Panc1 (cell line): ENCODE measurements at places on chromosomes 16 and 17. TPM values are rescaled to one million over a fixed set of nuclear protein-coding genes. Genes with fewer than 3 reads are reported as not detected.

Gene RNF167
- 95.8 TPM for total RNA-seq

DNA sequence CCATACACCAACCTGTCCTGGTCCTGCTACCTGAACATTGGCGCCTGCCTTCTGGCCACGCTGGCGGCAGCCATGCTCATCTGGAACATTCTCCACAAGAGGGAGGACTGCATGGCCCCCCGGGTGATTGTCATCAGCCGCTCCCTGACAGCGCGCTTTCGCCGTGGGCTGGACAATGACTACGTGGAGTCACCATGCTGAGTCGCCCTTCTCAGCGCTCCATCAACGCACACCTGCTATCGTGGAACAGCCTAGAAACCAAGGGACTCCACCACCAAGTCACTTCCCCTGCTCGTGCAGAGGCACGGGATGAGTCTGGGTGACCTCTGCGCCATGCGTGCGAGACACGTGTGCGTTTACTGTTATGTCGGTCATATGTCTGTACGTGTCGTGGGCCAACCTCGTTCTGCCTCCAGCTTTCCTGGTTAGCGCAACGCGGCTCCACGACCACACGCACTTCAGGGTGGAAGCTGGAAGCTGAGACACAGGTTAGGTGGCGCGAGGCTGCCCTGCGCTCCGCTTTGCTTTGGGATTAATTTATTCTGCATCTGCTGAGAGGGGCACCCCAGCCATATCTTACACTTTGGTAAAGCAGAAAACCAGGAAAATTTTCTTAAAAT, 21.5 kb downstream of the TMEM204 start:
- H3K27ac ChIP-seq, result no peak overlapping the region
- H3K4me3 ChIP-seq, result no peak overlapping the region
- no peaks in the 10 kb centered on the region for H3K27me3 ChIP-seq
- H3K4me1 ChIP-seq, result no peaks in the 10 kb centered on the region
- no peak for DNase-seq

Gene ENO3
- total RNA-seq, result 23.4 TPM

DNA sequence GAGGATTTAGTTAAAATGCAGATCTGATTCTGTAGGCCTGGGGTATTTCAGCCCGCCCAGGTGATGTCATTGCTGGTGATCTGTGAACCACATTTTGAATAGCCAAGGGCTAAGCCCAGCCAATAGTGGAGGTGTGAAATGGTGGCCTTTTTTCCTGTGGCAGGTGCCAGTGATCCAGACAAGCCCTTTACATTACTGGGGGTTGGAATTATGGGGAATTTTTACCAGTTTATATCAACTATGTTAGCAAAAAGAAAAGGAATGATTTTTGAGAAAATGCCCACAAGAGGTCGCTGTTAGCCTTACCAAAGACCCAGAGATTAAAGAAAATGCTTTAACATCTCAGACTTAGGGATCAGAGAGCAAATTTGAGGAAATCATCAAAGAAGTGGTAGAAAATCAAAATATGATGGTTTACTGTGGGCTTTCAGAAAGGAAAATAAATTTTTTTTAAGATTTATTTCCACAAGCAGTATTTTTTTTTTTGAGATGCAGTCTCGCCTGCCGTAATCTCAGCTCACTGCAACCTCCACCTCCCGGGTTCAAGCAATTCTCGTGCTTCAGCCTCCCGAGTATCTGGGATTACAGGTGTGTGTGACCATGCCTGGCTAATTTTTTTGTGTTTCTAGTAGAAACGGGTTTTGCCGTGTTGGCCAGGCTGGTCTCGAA, 3.9 kb downstream of the VPS35L start:
- peak; percentile 32 for DNase-seq
- H3K27me3 ChIP-seq, result no peaks in the 10 kb centered on the region
- H3K27ac ChIP-seq, result no peak overlapping the region
- peaks cover 10% of the 10 kb centered on the region for H3K4me1 ChIP-seq
- H3K4me3 ChIP-seq, result no peak overlapping the region
- H3K36me3 ChIP-seq, result no peaks in the 10 kb centered on the region

Gene ALDH3A1
- total RNA-seq, result 0.21 TPM

DNA sequence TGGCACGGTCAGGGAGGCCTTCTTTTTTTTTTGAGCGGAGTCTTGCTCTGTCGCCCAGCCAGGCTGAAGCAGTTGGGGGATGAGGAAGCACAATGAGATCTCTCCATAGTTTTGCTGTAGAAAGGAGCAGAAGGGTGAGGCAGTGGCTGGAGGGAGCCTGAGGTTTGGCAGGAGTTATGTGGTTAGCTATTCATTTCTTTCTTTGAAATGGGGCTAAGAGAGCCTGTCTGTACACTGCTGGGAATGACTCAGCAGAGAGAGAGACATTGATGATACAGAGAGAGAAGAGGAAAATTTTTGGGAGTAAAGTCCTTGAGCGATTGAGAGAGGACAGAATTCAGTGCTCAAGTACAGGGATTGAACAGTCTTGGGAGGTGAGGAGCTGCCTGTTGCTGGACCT, 22.1 kb downstream of the NOS2 start:
- H3K4me3 ChIP-seq, result no peak overlapping the region
- H3K36me3 ChIP-seq, result no peaks in the 10 kb centered on the region
- DNase-seq, result no peak
- no peak overlapping the region for H3K27ac ChIP-seq

DNA sequence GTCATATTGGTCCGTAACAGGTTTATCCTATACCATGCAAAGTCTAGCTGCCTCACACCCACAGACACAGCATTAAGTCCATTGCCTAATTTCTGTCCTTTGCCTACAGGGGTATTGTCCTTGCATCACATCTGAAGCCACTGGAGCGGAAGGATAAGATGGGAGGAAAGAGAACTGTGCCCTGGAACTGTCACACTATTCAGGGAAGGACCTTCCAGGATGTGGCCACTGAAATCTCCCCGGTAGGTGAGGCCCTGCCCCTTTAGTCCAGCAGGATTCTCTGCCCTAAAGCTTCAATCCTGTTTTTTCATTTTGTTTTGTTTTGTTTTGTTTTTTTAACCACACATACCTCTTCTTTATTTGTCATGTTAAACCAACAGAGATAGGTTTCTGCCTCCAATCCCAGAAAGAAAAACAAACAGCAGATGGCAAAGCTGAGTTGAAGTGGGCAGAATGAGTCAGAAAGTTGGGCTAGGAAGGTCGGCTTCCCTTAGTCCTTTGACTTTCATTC, 2.2 kb upstream of the EFTUD2 start:
- no peaks in the 10 kb centered on the region for H3K27me3 ChIP-seq
- H3K36me3 ChIP-seq, result peaks cover 4% of the 10 kb centered on the region; the same call in 1 of the 2 replicates
- H3K4me3 ChIP-seq, result no peak overlapping the region
- no peak overlapping the region for H3K27ac ChIP-seq
- DNase-seq, result no peak

DNA sequence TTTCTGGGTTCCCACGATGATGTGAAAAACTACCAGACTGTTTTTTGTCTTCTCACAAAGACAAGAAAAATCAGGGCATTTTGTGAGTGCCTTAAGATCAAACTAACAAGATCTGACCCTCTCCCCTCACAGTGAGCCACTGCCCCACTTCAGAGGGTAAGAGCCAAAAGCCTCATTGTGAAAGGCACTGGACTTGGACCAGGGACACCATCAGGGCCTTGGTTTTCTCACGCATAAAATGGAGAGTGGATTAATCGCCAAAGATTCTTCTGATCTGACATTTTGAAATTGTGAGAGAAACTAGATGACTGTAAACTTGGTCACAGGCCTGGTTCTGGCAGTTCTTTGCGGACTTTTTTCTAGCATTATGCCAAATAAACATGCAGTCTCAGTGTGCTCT, 21.0 kb upstream of the ENDOV start:
- no peaks in the 10 kb centered on the region for H3K4me1 ChIP-seq
- H3K4me3 ChIP-seq, result no peak overlapping the region
- H3K36me3 ChIP-seq, result peaks cover 14% of the 10 kb centered on the region; the same call in 1 of the 2 replicates
- H3K27me3 ChIP-seq, result no peaks in the 10 kb centered on the region
- no peak overlapping the region for H3K27ac ChIP-seq

Gene RNF112
- 0.10 TPM for total RNA-seq

DNA sequence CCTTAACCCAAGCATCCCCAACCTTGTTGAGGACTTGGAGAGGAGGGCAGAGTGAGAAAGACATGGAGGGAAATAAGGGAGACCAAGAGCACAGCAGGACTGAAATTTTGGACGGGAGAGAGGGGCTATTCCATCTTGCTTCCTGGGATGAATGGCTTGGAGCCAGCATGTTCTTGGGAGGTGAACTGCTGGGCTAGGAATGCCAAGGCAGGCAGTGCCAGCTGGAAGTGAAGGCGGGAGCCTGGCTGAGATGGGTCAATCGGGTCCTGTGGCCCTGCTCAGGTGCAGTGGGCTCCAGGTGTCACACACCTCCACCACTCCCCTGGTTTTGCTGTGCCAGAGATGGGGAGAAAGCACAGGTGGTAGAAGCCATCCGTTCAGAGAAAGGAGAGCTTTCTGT, 25.5 kb downstream of the WNT9B start:
- no peak overlapping the region for H3K4me3 ChIP-seq
- no peaks in the 10 kb centered on the region for H3K27me3 ChIP-seq
- no peaks in the 10 kb centered on the region for H3K36me3 ChIP-seq

DNA sequence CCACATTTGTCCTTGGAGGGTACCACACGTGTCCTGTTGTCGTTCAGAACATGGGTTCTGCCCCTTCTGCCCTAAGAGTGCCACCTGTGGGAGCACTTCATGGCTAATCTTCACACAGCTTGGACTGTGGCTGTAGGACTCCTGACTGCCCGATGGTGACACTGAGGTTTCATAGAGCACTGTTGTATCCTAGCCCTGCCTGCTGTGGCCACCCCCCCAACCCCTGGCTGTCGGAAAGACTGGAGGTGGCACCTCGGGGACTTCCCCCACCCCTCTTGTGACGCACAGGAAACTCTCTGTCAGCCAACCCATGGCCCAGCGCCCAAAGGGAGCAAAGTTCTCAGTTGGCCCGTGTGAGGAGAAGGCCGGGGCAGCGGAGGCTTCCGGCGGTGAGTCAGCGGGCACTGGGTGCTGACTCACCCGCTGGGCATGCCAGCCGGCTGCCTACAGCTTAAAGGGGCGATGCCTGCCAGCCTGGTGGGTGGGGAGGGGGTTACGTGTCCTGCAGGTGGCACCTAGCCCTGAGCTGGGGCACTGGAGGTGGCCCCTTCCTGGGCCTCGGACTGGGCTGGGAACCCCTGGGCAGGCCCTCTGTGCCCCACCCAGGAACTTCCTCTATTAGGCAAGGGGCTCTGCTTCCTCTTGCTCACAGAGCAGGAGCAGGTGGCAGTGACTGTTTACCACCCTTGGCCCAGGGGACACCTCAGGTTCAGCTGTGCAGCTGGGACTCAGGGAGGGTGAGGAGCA, 3.4 kb downstream of the MAP2K3 start:
- peaks cover 2% of the 10 kb centered on the region; the same call in 1 of the 2 replicates for H3K36me3 ChIP-seq
- no peaks in the 10 kb centered on the region for H3K27me3 ChIP-seq
- peak; percentile 83 for DNase-seq

DNA sequence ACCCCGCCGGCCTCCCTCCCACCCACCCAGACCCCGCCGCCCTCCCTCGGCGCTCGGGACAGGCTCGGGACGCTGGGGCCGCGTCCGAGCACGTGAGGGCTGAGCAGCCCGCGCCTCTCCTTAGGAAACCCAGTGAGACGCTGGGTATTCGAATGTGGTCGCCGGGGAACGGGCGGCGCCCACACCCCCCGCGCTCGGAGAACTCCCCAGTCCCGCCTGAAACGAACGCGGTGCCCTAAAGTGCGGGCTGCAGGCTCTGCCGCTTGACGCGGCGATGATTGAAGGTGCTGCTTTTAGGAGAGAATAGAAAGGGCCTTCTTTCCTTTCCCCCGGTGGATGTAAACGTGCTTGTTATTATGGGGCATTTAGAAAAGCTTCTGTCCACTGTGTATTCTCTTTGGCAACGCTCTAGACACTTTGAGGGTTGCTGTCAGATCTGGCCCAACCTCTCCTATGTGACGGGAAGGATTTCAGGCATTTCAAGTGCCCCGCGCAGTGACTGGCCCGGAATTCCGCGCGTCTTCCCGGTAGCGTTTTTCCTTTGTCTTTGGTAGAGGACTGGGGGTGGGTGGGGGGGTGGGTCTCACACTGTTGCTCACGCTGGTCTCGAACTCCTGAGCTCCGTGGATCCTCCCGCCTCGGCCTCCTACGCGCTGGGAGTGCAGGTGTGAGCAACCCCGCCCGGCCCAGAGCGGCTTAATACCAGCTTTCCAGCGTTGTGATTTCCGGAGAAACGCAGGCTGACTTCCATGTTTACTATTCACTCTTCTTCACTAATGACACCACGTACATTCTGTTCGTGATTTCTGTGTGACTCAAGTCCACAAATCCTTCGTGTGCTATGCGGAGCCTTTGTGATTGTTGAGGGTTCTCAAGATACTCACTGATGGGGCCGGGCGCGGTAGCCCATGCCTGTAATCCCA, 21.8 kb upstream of the FOXK2 start:
- H3K4me1 ChIP-seq, result peaks cover 30% of the 10 kb centered on the region
- DNase-seq, result no peak
- H3K4me3 ChIP-seq, result peak overlapping the region; percentile 56

GRCh38 chr17:50163843-50164696, 1.7 kb upstream of the SGCA start:
- no peak overlapping the region for H3K27ac ChIP-seq
- peaks cover 3% of the 10 kb centered on the region; the same call in 1 of the 2 replicates for H3K4me1 ChIP-seq
- no peak for DNase-seq
- H3K4me3 ChIP-seq, result no peak overlapping the region

- DNase-seq, result peak; percentile 4
- H3K27ac ChIP-seq, result no peak overlapping the region
- no peak overlapping the region for H3K4me3 ChIP-seq
- H3K4me1 ChIP-seq, result 0 out of 2 replicates have a peak, but pooled peaks cover 5% of the 10 kb centered on the region
Measured at GRCh38 chr16:56789360-56789759, 59.4 kb downstream of the NUP93 start.

Gene MT1H
- not detected for total RNA-seq

Gene CHST4
- total RNA-seq, result 1.1 TPM

DNA sequence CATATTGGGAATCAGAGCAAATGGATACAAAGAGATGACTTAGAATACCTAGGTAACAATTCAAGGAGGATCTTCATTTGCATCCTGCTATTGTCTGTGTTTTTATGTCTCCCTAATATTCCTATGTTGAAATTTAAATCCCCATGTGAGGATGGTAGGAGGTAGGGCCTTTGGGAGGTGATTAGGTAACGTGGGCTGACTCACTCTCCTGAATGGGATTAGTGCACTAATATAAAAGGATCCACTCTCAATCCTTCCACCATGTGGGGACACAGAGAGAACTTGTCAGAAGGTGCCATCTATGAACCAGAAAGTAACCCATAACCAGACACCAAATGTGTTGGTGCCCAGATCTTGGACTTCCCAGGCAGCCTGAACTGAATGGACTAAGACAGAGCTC, 83.4 kb downstream of the CDH8 start:
- H3K4me3 ChIP-seq, result no peak overlapping the region
- H3K4me1 ChIP-seq, result no peaks in the 10 kb centered on the region
- no peaks in the 10 kb centered on the region; the same call in 1 of the 2 replicates for H3K27me3 ChIP-seq

- H3K4me3 ChIP-seq, result no peak overlapping the region
- no peaks in the 10 kb centered on the region for H3K27me3 ChIP-seq
- peaks cover 38% of the 10 kb centered on the region for H3K4me1 ChIP-seq
- no peaks in the 10 kb centered on the region for H3K36me3 ChIP-seq
- no peak overlapping the region; the same call in 1 of the 2 replicates for H3K27ac ChIP-seq
Measured at GRCh38 chr17:50268026-50268425, 6.2 kb upstream of the TMEM92 start.
